ENCODE measurements at places on chromosomes 3 and 15.

GRCh38 chr15:48898446-48898845 lies 20.5 kb downstream of the EID1 start:
- DNase-seq, result no peak

DNA sequence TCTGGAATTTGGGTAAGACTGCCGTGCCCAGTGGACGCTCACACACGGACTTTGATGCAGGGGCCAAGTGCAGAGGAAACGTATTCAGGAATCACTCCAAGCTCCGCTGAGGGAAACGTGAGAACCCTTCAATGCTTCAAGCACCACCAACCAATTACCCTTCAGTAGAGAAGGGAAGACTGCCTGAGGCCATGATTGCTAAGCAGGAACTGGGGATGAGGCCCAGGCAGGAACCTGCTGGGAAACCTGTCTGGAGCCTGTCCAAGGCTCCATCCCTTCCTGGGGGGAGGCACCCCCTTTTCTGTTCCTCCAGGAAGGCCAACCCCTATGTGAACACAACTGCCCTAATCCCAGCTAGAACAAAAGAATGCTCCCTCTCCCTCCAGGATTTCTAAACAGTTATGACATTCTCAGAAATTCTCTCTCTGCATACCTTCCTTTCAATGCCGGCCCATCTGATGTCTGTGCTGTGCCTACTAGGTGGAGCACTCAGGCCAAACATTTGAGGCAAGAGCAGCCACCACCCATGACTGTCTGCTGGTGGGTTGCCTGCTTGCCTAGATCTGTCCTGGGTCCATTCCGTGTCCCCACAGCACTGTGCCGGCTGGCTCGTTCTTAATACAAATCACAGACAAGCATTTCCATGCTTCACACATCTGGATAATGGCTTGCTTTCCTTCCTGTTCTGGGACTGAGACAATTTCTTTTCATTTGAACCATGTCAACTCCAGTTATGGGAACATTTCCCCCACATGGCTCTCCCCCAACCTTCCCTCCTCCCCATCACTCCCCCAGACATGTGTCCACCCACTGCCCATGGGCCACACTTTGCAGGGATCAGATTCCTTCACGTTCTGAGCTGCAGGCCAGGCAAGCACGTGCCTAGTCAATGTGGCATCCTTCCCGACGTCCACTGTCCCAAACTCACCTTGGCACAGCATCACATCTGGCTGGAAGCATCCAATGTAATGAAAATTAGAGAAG lies 149.4 kb downstream of the ADAMTS17 start:
- DNase-seq, result no peak

- no peak for DNase-seq
Observed at GRCh38 chr3:170839518-170840100, 30.4 kb downstream of the RPL22L1 start.

DNA sequence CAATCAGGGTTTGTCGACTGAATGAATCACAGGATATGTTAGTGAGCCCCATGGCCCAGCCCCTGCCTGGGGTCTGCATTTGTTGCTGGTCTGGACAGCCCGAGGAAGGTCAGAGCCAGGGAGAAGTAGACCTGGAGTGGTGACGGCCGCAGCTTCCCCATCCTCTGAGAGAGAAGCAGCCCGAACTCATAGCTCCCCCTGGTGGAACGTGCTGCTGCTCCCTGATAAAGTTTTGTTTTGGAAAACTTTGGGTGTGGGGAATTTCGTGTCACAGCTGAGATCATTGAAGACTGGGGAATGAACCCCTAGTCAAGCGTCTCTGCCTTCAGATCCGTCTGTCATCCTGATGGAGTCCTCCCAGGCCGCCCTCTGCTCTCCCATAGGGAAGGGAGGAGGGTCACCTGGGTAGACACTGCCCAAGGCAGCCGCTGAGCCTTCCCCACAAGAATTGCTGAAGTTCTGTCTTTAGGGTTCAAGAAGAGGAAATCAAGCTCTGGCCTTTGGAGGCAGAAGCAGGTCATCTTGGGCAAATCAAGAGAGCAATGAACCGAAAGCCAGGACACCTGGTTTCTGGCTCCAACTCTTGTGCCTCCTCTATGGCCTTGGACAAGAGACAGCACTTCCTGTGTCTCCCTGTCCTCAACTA lies 60.5 kb downstream of the GLDN start:
- no peak for DNase-seq

GRCh38 chr15:40902605-40903561 lies 8.6 kb downstream of the VPS18 start:
- no peak for DNase-seq

- DNase-seq, result no peak
Observed at GRCh38 chr3:189529889-189530471, 101.2 kb upstream of the TP63 start.
